AG04449 (cell line): ENCODE measurements at places on chromosomes 4 and X.

GRCh38 chrX:122418758-122419157 is 765.3 kb upstream of the GRIA3 start:
- no peak for DNase-seq

- no peak for DNase-seq
Observed at GRCh38 chrX:45632506-45632905, 431.8 kb upstream of the DIPK2B start.

DNA sequence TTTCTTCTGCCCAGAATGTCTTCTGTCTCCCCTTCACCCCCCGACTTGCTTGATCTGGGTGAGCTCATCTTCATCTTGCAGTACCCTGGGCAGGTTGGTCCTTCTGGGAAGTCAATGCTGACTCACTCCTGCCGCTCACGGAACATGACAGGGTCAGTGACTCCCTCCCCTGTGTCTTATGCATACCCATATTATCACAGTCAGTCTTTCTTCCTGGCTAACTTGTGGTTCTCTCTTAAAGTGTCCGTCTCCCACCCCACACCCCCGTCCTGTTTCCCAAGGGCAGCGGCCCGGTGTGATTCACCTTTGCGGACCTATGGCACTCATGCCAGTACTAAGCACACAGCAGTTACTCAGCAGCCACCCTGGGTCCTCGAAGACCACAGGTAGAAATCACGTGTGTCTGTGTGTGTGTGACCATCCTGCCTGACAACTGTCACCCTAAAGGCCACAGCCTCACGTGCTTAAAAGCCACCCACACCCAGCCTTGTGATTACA is 17.7 kb downstream of the IQSEC2 start:
- DNase-seq = no peak

GRCh38 chr4:4671774-4672349 is 130.0 kb upstream of the STX18 start:
- no peak for DNase-seq

DNA sequence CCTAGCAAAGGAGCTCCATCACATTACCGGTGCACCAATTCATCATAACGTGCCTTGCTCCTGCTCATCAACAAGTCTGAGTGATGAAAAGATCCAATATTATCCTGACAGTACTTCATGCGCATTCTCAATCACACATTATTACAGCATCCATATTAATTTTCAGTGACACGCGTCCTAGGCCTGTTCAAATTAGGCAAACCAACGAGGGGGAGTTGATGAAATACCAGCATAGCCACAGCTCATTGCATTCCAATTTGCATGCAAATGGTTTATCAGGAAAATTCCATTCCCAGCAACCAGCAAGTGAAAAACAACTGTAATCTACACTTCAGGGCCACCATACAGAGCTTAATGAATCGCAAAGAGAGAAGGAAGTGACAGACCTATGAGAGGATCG is 236.9 kb downstream of the DCLK2 start:
- DNase-seq = no peak

GRCh38 chr4:11746734-11747133 is 318.0 kb upstream of the HS3ST1 start:
- DNase-seq = no peak

DNA sequence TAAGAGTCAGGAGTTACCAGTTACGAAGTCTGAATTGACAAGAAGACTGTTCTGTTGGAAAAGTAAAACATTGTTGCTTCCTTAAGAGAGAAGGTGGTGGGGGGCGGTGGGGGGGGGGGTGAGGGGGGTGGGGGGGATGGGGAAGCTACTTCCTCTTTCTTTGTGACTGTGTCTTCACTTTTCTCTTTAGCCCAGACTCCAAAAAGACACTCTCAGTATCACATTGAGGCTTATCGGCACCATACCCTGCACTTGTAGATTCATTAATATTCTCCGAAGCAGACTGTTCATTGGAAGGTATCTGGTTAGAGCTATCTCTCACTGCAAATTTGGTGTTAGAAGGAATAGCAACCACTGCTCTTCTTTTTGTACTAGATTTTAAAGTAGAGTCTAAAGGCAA is 94.5 kb upstream of the IL13RA1 start:
- no peak for DNase-seq

GRCh38 chr4:19982556-19982955 is 269.1 kb upstream of the SLIT2 start:
- DNase-seq = peak; percentile 28

- DNase-seq = no peak
Observed at GRCh38 chr4:122776916-122777315, 44.4 kb downstream of the BBS12 start.

DNA sequence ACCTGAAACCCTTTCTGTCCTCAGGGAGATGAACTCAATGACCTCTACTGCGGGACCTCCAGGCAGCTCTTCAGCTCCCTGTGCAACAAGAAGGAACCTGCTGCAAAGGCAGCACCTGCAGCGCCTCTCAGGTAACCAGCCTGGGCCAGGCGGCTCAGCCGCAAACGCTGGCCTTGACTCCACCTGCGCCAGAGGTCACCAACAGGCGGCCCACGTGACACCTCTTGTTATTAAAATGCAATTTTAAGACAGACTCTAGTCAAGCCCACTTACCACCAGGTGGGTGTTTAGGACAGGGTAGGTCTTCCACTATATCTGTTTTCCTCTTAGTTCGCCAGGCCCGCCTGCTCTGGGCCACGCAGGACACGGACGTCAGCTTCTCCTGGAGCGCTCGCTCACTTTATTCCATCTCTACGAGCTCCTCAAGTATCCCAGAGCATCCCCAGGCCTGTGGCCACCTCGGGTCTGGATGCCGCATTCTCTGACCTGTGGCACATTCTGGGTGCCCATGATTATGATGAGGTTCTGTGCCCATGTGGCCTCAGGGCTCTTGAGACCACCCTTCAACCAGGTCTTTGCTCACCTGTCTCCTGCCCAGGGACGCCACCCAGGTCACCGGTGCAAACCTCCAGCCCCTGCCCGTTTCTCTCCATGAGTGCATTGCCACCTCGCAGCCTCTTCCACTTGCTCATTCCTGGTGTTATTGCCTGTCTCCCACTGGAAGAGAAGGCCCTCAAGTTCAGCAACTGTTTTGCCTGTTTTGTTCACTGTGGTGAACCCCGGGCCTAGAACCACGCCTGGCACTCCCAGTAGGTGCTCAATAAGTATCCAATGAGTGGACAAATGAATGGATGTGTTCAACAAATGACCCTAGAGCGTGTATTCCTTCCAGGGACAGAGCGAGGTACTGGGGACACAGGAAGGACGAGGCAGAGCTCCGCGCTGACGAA is 32.8 kb upstream of the JAKMIP1 start:
- no peak for DNase-seq

- DNase-seq = no peak
Observed at GRCh38 chrX:32408389-32408788, 803.0 kb downstream of the DMD start.

GRCh38 chrX:12895866-12896265 is 10.6 kb upstream of the TLR8 start:
- DNase-seq = no peak

- DNase-seq = no peak
Observed at GRCh38 chr4:76954489-76954888, 4.9 kb downstream of the SEPTIN11 start.

DNA sequence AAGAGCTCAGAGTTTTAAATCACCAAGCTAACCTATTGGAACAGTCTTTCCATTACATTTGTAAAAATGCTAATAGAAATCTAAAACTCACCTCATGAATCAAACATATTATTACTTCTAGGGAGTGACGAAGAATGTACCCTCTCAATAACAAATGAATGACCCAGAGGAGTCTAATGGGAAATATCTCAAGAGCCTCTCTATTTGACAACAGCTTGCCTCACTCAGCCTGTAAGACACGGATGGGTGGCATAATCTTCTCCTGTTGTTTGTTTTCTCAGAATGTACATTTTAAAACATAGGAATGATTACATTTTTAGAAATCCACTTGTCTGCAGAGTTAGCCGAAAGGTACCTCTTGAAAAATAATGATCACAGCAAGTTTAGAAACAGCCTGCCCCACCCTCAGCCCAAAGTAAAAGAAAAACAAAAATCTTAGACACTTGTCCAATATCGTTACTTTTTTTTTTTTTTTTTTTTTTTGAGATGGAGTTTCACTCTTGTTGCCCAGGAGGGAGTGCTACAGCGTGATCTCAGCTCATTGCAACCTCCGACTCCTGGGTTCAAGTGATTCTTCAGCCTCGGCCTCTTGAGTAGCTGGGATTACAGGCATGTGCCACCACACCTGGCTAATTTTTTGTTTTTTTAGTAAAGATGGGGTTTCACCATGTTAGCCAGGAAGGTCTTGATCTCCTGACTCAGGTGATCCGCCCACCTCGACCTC is 183.6 kb upstream of the FTHL17 start:
- DNase-seq = no peak

- DNase-seq = no peak
Observed at GRCh38 chr4:165393704-165394103, 14.9 kb downstream of the CPE start.

DNA sequence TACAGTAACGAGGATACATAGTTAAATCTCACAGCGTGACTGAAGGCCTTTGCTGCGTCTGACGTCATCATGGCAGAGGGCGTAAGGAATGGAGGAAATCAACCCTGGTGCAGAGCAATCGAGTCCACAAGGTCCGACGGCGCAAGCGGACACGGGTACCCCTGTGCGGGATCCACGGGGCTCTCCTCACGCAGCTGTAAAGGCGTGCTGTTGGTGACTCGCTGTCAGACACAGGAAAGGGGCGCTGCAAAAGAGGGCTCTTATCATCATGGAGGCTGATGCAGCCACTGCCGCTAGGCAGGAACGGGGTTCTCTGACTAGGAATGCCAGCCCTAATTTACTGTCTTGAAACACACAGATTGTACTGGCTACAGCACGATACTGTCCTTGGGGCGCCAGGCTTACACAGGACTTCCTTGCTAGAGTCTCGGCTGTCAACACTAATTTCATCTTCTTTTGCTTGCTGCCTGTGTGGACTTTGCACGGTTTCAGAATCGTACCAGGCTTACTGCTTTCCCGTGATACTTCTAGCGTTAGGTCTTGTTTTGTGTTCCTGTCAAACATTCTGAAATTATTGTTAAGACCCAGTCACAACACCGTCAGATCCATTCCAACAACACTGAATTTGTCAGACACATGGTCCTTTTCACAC is 13.6 kb downstream of the RNF212 start:
- no peak for DNase-seq

- no peak for DNase-seq
Observed at GRCh38 chr4:56182356-56182755, 204.9 kb downstream of the AASDH start.

GRCh38 chr4:20926529-20926928 is 226.3 kb downstream of the PACRGL start:
- DNase-seq = no peak

DNA sequence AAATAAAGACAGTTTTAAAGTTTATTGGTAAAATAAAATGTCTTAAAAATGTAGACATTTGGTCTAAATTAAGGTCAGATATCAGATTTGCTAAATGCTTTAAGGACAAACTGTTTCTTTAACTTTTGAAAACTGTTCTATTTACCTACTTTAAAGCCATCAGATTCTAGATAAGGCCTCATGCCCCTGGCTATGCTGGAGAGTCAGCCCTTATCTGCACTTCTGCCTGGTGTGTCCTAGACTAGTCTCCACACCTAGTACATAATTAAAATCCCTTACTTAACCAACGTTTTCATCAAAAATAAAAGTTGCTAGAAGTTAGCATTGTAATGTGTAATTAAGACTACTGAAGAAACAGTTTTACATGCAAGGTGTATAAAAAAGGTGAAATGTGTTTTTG is 25.6 kb downstream of the HSD17B11 start:
- DNase-seq = no peak

DNA sequence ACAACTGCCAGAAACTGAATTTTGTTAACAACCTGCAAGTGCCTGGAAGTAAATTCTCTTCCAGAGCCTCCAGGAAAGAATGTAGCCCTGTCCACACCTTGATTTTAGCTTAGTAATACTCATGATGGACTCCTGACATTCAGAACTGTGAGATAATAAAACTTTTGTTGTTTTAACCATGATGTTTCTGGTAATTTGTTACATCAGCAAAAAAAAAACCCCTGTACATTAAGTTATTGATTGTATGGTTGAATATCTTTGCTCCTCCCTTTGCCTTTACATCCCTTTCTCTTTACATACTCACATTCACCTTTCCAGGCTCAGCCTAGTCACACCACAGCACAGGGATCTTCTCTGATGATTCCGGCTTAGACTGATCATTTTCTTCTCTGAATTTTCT is 881.8 kb upstream of the GRID2 start:
- DNase-seq = no peak

- DNase-seq = no peak
Observed at GRCh38 chr4:26474551-26474950, 15.7 kb downstream of the CCKAR start.

DNA sequence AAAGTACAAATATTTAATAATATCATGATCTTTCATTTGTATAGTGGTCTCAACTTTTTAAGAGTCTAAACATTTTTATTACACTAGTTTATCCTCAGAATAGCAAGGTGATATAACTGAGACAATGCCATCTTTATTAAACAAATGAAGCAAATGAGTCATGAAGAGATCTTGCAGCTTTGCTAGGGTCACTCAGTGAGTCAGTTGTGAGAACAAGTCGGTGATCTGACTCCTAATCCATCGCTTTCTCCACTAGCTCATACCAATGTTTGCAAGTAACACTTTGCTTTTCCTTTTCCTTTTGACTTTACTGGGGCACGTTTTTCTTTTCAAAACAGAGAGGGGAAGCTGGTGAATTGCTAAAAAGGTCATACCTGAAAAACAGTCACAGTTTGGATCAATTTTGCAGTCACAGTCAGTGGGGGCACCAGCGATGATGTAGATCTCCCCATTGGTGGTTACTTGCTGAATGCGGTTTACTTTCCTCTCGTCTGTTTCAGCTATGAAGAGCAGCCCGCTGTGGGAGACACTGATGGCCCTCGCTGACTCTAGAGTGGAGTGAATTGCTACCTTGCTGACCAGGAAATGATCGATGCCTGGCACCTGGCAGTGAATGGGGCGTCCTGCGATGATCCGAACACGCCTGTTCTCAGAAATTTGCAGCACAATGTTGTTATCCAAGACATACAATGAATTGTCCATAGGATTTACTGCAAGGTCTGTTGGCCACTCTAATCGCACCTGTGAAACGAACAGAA is 75.7 kb downstream of the SH2D1A start:
- DNase-seq = no peak
